ENCODE measurements at places on chromosomes 11 and 22.

GRCh38 chr11:20374741-20375300 is 11.3 kb downstream of the HTATIP2 start:
- no peak for DNase-seq

DNA sequence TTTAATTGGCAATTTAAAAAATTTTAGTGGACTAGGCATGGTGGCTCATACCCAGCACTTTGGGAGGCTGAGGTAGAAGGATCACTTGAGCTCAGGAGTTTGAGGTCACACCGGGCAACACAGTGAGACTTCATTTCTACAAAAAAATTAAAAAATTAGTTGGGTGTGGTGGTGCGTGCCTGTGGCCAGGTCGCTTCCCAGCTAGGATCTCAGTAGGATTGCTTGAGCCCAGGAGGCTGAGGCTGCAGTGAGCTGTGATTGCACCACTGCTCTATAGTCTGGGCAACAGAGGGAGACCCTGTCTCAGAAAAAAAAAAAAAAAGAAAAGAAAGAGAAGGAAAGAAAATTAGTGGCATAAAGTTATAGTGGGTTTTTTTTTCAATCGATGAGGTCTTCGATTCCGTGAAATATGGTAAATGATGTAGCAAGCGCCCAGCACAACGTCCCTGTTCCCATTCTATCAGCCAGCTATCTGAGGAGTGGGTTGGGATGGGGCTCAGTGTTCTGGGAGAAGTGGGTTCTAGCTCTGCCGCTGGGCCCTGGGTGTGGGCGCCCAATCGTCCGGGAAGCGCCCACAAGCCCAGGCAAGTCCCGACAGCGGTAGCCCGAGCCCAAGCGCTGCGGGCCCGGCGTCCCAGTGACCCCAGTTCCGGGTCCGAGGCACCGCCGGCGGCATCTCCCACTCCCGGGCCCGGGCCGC is 1.4 kb downstream of the FOSL1 start:
- DNase-seq, result no peak

DNA sequence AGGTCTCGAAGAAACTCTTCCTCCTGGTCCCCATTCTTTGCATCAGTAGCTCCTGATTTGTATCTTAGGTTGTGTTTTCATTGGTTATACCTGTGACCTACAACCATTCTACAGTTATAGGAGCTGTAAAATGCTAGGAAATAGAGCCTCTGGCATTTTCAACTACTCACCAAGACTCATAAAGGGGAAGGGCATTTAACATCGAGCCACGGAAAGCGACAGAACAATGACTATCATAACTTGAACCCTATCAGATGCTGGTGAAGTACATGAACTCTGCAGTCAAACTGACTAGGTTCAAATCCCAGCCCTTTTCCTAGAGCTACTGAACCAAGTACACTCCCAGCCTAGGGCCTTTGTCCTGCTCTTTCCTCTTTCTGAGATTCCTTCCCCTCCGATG is 588.0 kb downstream of the SOX6 start:
- DNase-seq, result no peak

DNA sequence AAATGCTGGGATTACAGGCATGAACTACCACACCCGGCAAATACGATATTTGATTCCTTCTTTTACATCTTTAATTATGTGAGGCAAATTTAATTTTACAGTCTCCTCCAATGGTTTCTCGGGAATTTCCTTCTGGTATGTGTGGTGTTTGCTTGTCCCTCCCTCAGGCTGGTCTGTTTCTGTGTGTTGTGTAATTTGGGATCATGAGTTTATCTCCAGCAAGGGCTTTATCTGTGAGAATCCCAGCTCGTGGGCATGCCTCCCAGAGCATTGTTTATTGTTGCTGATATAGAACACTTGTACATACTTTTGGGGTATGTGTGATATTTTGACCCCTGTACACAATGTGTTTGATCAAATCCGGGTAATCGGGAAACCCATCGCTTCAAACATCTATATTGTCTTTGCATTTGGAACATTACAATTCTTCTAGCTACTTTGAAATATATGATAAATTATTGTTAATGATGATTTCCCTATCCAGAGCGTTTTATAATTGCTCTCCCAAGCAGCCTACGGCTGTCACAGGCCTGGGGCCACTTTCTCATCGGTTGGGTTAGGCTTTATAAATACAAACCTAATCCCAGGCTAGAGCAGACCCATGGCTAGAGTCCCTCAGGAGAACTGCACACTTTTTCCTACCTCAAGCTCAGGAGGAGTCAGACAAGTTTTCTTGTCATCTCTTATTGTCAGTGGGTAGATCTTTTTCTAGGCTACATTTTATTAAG is 15.0 kb upstream of the PRR5 start:
- DNase-seq, result no peak

- no peak for DNase-seq
Measured at GRCh38 chr11:60910281-60910687, 3.7 kb upstream of the TMEM109 start.

DNA sequence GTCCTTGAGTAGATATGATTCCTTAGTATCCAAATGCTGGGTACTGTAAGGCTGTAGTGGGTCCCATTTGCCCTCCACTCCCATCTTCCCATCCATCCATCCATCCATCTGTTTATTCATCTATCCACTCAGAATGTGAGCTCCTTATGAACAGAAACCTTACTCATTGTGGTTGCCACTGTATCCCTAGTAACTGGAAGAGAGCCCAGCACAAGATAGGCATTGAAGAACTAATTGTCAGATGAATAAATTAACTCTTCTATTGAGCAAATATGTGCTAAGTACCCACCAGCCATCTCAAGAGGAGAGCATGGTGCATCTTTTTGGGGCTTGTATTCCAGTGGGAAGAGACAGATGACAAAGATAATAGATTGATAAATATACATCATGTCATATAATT is 86.4 kb upstream of the SEZ6L start:
- no peak for DNase-seq

DNA sequence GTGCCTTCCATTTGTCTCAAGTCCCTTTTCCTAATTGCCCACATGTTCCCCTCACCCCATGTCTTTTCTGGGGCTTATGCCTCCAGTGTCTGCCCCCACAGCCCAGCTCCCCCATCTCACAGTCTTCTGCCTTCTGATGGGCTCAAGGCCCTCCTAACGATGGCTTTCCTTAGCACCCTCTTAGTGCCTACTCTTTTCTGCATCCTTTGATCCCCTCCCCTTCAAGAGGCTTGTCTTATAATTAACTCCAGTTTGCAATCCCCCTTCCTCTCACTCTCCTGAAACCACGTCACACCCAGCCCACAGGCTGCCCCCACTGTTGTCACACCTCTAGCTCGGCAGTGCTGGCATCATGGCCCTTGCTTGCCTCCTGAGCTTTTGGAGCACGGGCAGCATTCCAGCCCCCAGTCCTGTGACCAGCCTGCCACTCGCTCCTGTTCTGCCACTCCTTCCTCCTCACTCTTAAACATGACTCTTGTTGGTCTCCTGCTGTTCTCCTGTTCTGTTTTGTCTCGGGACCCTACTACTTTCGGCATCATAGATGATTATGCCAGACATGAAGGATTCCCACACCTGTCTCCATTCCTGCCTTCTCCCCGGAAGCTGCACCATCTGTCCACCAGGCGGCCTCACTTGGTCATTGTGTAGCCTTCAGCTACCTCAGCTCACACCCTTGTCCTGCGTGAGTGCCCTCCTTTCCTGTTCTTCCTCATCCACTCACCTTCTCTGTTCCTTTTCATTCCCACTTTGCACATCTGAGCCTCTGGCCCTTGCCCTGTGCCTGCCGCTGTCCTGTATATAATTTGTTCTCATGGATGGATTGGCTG is 26.1 kb downstream of the UBE2L3 start:
- DNase-seq, result no peak
